Adrenal gland (tissue), 19 donors: ENCODE measurements at places on chromosomes 7 and 10. TPM values are rescaled to one million over a fixed set of nuclear protein-coding genes. Genes with fewer than 3 reads are reported as not detected.

GRCh38 chr10:132133005-132133404 lies 53.7 kb upstream of the DPYSL4 start:
- DNase-seq: no peak

The CRYGN gene
- total RNA-seq: not detected

The FKBP6 gene
- not detected for total RNA-seq

The TAC1 gene
- total RNA-seq: 1.6 TPM

The CALHM3 gene
- total RNA-seq: not detected

- no peak for DNase-seq
Observed at GRCh38 chr10:72134785-72135767, 46.7 kb upstream of the SPOCK2 start.

The ZFAND4 gene
- 31.4 TPM for total RNA-seq

The GSAP gene
- 29.9 TPM for total RNA-seq

DNA sequence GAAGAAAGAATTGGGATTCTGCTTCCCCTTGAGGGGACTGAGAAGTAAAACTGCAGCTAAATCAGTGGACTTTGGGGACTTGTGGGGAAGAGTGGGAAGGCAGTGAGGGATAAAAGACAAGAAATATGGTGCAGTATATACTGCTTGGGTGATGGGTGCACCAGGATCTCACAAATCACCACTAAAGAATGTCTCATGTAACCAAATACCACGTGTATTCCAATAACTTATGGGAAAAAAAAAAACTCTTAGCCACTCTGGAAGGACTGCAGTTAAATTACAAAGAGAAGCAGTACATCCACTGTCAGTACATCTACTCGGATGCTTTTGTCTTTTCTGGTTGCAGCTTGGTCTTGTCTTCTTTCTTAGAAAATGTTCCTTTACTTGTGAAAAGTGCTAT lies 27.4 kb upstream of the GOT1 start:
- no peak for DNase-seq

The VWA2 gene
- total RNA-seq: not detected

The MARCHF5 gene
- total RNA-seq: 58.8 TPM

DNA sequence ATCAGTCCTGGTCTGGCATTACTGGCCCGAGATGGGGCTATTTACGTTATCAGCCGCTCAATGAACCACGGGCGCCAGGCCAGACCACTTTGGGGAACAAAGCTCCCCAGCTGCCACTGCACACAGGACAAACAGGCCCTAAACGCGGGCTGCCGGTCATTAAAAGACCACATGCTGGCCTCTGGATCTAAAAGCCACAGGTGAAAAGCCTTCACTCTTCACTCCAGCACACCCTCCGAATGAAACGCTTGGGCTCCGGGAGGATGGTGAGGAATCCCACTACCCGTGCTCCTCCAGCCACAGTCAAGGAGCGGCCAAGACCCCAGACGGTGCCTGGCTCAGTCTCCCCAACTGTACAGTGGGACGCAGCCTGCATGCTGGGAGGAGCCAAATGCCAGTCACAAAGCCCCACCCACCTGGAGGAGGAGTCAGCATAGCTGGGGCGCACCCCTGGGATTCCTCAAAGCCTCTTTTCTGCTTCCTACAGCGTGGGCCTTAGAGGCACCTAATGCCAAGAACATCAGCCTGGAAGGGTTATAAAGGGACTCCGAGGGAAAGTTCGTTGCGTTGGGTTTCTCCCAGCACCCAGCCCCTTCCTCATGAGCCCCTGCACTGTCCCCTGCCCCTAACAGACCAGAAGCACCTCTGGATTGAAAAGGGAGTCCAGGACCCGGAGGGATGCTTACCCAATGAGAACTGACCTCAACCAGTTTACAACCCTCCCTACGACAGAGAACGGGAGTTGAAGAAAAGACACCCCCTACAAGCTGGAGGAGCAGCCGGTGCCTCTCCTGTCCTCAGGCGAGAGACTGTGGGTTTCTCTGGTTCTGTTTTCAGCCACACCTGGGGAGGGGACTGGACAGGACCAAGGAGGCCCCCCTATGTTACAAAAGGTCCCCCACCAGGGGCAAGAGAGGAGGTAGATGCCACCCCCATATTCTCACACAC lies 4.7 kb downstream of the PDGFA start:
- no peak for DNase-seq

GRCh38 chr7:139294951-139295575 lies 46.1 kb upstream of the FMC1 start:
- no peak for DNase-seq

DNA sequence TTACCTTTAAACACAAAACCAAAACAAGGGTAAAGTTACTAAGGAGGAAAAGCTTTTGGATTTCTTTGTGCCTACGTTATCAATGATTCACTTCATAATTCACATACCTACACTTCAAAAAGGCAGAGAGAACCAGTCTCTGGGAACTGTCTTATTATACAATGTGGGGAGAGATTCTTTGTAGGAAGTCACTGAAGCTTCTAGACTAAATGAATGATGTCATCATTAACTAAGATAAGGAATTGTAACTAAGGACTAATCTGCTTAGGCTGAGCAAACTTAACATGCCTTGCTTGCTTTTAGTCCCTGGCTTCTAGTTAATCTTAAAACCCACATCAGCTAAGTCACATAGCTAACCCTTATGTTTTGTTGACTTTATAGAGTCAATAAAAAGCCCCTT lies 771.2 kb downstream of the NXPH1 start:
- DNase-seq: no peak

DNA sequence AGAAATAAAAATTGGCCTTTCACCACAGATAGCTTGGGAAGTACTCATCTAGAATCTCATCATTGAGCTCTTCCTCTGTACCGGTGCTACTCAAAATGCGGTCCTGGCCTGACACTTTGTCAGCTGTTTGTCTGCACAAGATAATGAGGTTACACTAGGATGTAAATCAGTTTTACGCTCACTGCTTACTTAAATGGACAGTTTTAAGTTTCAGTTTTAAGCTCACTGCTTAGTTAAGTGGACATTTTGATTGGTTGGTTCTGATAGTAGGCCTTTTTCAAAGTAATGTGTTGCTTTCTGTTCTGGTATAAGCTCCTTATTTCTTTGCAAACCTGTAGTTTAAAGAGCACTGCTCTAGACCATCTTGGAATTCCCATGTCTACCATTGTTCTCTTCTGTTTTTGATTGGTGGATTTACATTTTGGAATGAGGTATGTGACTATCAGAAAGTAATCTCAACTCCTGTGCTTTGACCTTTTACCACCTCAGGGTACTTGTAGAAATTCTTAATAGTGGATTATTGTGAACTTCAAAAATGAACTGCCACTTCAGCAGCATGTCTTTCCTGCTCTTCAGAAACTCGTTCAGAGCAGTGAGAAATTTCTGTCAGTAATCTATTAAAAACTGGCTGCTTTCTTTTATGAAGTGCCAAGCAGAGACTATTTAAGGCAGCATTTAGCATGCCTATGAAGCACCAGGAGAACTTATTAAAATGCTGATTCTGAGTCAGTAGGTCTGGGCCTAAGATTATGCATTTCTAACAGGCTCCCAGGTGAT lies 55.0 kb downstream of the C1GALT1 start:
- no peak for DNase-seq

DNA sequence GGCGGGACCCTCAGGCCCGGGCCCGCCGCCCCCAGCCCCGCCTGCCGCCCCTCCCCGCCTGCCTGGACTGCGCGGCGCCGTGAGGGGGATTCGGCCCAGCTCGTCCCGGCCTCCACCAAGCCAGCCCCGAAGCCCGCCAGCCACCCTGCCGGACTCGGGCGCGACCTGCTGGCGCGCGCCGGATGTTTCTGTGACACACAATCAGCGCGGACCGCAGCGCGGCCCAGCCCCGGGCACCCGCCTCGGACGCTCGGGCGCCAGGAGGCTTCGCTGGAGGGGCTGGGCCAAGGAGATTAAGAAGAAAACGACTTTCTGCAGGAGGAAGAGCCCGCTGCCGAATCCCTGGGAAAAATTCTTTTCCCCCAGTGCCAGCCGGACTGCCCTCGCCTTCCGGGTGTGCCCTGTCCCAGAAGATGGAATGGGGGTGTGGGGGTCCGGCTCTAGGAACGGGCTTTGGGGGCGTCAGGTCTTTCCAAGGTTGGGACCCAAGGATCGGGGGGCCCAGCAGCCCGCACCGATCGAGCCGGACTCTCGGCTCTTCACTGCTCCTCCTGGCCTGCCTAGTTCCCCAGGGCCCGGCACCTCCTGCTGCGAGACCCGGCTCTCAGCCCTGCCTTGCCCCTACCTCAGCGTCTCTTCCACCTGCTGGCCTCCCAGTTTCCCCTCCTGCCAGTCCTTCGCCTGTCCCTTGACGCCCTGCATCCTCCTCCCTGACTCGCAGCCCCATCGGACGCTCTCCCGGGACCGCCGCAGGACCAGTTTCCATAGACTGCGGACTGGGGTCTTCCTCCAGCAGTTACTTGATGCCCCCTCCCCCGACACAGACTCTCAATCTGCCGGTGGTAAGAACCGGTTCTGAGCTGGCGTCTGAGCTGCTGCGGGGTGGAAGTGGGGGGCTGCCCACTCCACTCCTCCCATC lies 82.7 kb downstream of the PAX2 start:
- DNase-seq: peak; percentile 52

The TMUB1 gene
- 31.5 TPM for total RNA-seq

- DNase-seq: no peak
Observed at GRCh38 chr7:16210171-16210570, 211.2 kb downstream of the CRPPA start.

DNA sequence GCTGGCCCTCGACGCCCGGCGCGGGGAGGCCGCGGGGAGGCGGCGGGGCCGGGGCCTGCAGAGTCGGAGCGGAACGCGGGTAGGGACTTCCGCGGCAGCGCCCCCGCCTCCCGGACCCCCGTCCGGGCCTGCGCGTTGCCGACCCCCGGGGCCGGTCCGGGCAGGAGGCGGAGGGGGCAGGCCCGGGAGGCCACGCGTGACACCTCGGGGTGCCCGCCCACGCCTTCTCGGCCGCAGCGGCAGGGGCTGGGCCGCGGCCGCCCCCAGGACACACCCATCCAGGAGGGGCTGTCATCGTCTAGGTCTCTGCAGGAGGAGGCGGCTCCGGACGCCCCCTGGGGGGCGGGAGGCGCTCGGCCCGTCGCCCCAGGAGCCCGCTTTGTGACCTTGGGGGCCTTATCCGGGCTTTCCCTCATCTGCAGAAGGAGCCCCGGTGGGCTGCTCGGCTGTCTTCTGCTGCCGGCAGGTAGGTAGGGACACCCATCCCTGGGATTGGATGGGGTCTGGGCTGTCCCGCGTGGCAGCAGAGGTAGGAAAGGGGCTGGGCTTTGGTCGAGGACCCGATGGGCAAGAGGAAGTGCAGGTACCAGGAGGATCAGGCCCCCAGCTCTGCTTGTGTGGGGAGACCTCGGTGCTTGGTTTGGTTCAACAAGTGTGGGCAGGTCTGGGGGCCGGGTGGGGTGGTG lies 569 bp downstream of the ZNF316 start:
- peak; percentile 32 for DNase-seq

The ACSM6 gene
- total RNA-seq: not detected

The MUC12 gene
- 0.55 TPM for total RNA-seq

DNA sequence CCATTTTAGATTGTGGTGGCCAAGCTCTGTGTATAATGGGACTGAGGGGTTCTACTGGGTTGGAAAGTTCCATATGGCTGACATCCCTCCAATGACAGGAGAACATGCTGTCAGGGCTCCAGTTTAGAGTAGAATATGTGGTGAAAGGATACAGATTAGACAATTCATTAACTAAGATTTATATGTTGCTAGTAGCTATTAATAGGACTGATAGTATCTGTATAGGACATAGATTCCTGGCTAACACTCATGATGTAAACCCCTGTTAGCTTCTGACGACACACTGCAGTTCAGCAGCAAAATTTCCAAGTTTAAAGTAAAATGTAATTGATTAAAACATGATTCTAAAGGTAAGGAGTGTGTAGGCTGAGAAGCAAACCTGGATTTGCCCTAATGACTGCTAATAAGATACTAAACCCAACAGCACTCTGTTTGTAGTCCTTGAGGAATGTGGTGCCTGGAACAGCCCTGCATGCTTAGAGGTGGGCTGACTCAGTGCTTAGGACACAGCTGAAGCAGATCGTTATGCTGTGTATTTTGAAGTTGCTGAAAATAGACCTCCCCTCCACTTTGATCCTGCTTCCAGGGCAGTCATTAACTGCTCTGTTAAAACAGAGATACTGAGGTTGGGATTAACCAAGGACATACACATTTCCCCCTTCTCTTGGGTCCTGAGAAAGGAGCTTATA lies 1129.6 kb downstream of the SORCS3 start:
- DNase-seq: no peak

DNA sequence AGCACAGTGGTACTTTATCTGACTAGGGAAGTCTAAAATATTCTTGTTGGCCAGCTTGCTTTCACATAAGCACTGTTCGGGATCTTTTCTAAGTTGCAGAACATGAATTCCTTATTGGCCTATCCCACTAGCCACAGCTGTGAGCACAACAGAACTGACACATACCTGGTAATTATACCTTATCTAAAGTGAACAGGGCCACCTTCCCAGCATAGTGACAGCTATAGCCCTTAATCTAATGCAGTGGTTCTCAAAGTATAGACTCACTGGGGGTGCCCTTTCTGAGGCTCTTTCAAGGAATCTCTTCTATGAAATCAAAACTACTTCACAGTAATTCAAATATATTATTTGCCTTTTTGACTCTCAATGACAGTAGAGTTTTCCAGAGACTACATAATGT lies 184.7 kb upstream of the KAT6B start:
- DNase-seq: no peak

The GRM3 gene
- total RNA-seq: 1.5 TPM

GRCh38 chr7:78530351-78530750 lies 731.8 kb downstream of the PHTF2 start:
- no peak for DNase-seq

The CCL24 gene
- total RNA-seq: 0.91 TPM

The CDNF gene
- 2.9 TPM for total RNA-seq

GRCh38 chr7:34208878-34209621 lies 303.7 kb downstream of the BMPER start:
- DNase-seq: no peak

DNA sequence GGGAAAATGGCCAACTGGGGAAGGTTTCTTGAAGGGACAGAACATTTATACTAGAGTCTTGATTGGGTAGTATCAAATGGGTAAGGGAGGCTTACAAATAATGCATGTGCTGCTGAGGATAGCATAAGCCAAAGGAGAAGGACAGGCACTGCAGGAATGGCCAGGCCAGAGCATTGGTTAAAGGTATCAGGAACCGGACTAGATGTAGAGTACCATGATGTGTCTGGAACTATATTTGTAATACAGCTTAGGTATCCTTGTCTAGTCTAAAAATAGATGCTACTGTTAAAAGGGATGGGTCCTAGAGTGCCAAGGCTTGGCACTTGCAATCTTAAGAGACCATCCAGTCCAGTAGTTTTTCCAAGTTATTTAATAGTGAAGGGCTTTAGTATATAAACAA lies 20.3 kb downstream of the TMEM243 start:
- no peak for DNase-seq

DNA sequence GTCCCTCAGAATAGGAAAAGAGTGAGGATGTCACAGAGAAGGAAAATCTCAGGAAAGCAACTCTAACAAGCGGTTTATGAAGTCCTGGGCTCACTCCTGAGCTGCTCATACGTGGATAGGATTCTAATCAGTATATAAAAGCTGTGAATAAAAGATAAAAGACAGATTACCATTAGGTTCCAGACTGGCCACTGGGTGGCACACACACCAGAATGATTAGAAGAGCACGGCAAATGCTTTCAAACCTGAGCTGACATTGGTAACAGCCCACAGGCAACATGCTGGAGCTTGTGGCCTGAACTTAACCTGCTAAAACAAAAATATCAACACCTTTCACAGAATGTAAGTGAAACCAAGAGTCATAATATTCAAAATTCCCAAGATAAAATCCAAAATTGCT lies 370.8 kb downstream of the GRID1 start:
- DNase-seq: peak; percentile 40
